ENCODE measurements at places on chromosomes 12 and 14. TPM values are rescaled to one million over a fixed set of nuclear protein-coding genes. Genes with fewer than 3 reads are reported as not detected.
A peak's percentile ranks its signal among the peaks of the same experiment; 100 is the strongest.

DNAI7 gene
- 0.18 TPM for total RNA-seq

SPIC gene
- total RNA-seq: not detected

TAS2R31 gene
- total RNA-seq: 5.2 TPM

ERP27 gene
- total RNA-seq: 7.7 TPM

TROAP gene
- total RNA-seq: 107 TPM

- peaks cover 51% of the 10 kb centered on the region for H3K36me3 ChIP-seq
- no peak overlapping the region for H3K4me3 ChIP-seq
- H3K4me1 ChIP-seq: peaks cover under 1% of the 10 kb centered on the region
- no peak for DNase-seq
- H3K27ac ChIP-seq: no peak overlapping the region
Measured at GRCh38 chr12:104756901-104757300, 201.2 kb downstream of the SLC41A2 start.

GRCh38 chr14:105838591-105839424 is 312.4 kb downstream of the TMEM121 start:
- H3K27me3 ChIP-seq: no peaks in the 10 kb centered on the region
- no peak overlapping the region for H3K27ac ChIP-seq
- DNase-seq: no peak
- no peak overlapping the region for H3K4me3 ChIP-seq

- DNase-seq: no peak
- no peak overlapping the region for H3K4me3 ChIP-seq
- H3K36me3 ChIP-seq: no peaks in the 10 kb centered on the region
- H3K27ac ChIP-seq: no peak overlapping the region
Measured at GRCh38 chr12:109735051-109735521, 21.5 kb downstream of the FAM222A start.

DNA sequence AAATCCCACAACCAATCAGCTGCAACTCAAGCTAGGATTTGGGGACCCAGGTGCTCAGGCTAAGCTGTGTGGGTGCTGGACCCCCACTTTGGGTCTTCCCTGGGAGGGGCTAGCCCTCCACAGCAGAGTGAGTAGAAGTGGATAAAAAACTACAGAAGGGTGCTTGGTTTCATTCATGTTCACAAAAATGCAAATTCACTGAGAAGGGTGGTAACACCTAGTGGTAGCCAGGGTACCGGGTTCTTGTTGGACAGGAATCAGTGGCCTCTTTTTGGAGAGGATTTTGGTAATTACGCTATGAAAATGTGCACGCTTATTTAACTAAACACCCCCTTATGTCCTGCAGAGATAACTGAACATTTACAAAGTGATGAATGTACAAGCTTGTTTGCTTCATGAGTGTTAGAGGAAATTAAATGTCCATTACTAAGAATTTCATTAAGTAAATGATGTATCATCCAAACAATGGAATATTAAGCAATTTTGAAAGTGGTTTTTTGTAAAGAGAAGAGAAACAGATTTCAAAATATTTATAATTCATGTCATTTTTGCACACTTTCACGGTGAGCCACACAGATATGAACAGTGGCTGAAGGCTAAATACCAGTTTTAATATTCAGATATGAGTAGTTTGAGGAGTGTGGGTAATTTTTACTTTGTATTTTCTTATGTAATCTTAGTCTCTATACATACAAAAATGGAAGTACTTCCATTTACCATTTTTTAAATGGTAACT is 78.3 kb downstream of the DDX51 start:
- peak overlapping the region; percentile 3 for H3K4me3 ChIP-seq
- DNase-seq: no peak
- H3K36me3 ChIP-seq: peaks cover 27% of the 10 kb centered on the region
- H3K4me1 ChIP-seq: peaks cover 38% of the 10 kb centered on the region
- peak overlapping the region; percentile 55 for H3K27ac ChIP-seq

DNA sequence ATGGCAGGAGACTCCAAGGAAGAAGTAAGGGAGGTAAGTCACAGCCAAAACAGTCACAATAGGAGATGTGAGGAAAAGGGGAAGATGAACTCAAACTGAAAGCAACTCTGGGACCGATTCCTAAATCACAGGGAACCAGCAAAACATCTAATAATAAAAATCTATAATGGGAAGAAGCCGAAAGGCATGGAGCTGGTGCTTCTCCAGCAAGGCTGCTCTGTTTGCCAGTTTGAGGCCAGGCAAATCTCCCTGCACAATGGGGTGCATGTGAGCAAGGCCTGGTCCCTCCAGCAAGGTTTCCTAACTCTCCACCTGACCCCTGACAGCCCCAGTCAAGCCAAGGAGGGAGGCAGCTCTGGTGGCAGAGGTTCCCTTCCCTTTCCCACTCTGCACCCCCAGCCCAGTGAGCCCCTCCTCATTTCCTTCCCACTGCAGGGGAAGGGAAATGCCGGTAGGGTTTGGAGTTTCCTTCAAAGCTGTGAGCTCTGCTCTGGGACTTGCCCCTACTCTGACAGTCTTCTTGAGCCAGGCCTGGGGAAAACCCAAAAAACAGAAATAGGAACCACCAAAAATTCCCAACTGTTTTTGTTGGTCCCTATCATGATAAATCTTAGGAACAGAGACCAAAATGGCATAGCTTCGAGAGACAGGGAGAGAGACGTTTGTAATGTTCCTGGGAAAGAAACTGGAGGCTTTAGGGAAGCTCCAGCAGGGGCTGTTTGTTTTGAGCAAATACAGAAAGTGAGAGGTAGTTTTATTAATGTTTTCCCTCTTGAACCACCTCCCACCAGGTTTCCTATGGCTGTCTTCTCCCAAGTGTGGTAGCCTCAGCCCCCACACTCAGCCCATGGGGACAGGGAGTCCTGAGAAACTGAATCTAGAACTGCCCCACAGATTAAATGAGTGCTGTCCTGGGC is 34.6 kb downstream of the FMNL3 start:
- no peaks in the 10 kb centered on the region for H3K27me3 ChIP-seq
- peak overlapping the region; percentile 91 for H3K27ac ChIP-seq
- peaks cover 80% of the 10 kb centered on the region for H3K4me1 ChIP-seq
- H3K4me3 ChIP-seq: no peak overlapping the region

- H3K27me3 ChIP-seq: peaks cover 3% of the 10 kb centered on the region
- H3K4me3 ChIP-seq: no peak overlapping the region
- H3K36me3 ChIP-seq: no peaks in the 10 kb centered on the region
Measured at GRCh38 chr14:75306927-75307699, 28.5 kb downstream of the FOS start.

GRCh38 chr12:49875115-49875720 is 28.5 kb downstream of the FAIM2 start:
- no peaks in the 10 kb centered on the region for H3K36me3 ChIP-seq
- no peak for DNase-seq
- no peak overlapping the region for H3K27ac ChIP-seq
- no peaks in the 10 kb centered on the region for H3K27me3 ChIP-seq
- no peaks in the 10 kb centered on the region for H3K4me1 ChIP-seq

Data from activated CD8-positive, alpha-beta memory T cell treated with anti-CD3 and anti-CD28 coated beads, Interleukin-2, amount 10 ng/mL, durations not matched to agents 7 days and 5 days (primary cell).